ENCODE measurements at places on chromosomes 3 and 15. TPM values are rescaled to one million over a fixed set of nuclear protein-coding genes. Genes with fewer than 3 reads are reported as not detected.

The THAP10 gene
- total RNA-seq: 3.0 TPM

The CLEC3B gene
- 0.40 TPM for total RNA-seq

The ZNF860 gene
- total RNA-seq: 3.2 TPM

The USP13 gene
- total RNA-seq: 7.8 TPM

The TM6SF1 gene
- total RNA-seq: not detected

The RNU6-1 gene
- total RNA-seq: not detected

The POTEB3 gene
- not detected for total RNA-seq

The OR5H14 gene
- not detected for total RNA-seq

The LAMB2 gene
- 233 TPM for total RNA-seq

The IL17RC gene
- 46.8 TPM for total RNA-seq

The XCR1 gene
- total RNA-seq: not detected

The ZNF660 gene
- 0.67 TPM for total RNA-seq

- no peak for DNase-seq
Measured at GRCh38 chr3:107250221-107250620, 127.0 kb upstream of the CCDC54 start.

DNA sequence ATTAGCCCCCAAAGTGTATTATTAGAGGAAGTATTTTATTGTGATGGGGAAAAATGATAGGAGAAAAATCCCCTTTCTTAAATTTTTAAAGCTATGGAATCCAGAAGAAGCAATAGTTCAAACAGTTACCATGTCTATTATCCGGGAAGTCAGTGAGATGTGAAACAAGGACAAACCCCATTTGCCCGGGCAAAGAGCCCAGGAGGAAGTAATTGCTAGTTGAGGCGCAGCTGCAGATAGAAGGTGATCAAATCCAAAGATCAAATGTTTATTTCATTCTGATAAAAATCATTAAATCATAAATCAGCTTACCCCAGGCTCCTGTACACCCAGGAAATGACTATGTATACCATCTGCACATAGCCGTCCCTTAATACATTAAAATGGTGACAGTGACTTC lies 204.0 kb upstream of the CRBN start:
- DNase-seq: no peak

DNA sequence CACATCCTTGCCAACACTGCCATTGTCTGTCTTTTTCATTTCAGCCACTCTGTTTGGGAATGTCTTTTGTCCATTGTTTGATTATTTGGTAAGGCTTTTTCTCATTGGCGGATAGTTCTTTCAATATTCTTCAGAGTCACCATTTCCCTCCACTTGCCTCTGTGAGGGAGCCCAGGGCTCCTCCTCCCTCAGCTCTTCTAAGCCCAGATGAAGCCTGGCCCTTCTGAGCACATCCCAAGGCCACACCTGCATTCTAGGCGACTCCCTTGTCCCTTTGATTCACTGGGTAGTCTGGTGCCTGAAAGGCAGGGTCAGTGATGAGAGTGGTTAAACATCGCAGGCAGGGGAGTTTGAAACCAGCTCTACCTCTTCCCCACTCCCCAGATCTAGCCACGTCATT lies 12.4 kb upstream of the LTF start:
- no peak for DNase-seq

- DNase-seq: peak; percentile 26
Measured at GRCh38 chr15:74906067-74906449, 593 bp downstream of the FAM219B start.

DNA sequence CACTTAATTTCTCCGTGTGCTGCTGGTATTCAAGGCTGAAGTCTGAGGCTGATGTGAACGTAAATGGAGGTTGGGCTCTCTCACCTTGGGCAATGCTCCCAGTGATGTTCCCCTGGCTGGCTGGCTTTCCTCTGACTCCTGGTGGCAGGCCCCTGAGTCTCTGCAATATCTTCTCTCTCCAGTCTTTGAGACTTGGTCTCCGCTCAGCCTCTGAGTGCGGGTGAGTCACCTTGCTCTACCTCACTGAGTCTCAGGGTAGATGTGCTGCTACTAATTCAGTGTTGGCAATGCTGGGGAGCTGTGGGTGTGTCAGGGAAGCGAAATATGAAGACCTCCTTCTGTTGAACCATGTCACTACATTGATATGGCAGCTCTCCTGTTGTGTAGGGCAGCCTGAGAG lies 31.3 kb upstream of the TRIM59 start:
- DNase-seq: peak; percentile 14

- no peak for DNase-seq
Measured at GRCh38 chr3:52819936-52820335, 10.5 kb downstream of the ITIH4 start.

DNA sequence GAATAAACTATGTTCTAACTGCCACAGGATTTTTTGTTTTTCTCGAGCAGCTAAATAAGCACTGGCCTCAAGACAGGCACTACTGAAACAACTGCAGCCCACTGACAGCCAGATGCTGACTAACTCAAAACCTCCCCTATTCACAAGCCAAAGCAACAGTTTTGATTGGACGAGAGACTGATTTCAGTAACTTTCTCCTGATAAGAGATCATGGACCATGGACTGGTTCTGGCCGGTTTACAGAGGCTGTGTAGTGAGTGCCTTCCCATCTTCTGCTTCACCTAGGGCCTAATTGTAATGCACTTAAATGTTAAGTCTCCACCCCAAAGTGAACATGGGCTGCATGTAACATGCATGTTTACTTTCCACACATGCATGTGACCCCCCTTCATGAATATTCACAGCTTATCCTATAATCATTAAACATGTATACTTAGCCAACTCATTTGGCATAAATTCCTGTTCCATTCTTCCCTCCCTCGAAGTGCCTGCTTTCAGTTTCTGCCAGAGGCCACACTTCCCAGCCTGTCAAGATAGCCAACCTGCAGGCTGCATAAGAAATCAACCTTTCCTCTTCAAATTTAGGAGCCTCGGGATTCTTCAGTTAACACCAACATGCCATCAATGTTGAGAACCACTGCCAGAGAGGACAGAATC lies 108.2 kb downstream of the ULK4 start:
- no peak for DNase-seq

- no peak for DNase-seq
Measured at GRCh38 chr3:146465693-146466465, 3.5 kb downstream of the PLSCR2 start.

GRCh38 chr3:125212509-125213363 lies at the start of gene SLC12A8:
Gene SLC12A8 (minus strand): TSS chr3:125212748. CDS start chr3:125211349, 1,399 bp downstream.
- no peak for DNase-seq

- no peak for DNase-seq
Measured at GRCh38 chr3:104717828-104718196, 648.9 kb upstream of the ALCAM start.

GRCh38 chr15:65057549-65057940 lies 10.2 kb downstream of the RASL12 start:
- DNase-seq: no peak

DNA sequence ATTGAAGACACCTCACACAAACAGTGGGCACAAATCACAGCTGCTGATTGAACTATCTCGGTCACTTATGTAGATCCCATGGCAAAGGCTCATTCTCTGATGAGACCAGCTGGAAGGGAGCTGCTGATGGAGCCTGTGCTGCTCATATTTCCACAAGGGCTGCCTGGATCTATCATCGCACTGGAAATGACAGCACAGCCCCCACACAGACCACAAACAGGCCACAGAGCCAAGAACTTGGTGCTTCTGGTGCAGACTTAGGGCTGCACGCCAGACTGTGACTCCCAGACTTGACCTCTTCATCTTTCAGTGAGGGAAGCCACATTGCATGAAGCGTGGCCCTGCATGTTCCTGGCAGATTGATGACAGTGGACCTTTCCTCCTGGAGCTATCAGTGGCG lies 197.6 kb downstream of the MINAR1 start:
- DNase-seq: no peak

DNA sequence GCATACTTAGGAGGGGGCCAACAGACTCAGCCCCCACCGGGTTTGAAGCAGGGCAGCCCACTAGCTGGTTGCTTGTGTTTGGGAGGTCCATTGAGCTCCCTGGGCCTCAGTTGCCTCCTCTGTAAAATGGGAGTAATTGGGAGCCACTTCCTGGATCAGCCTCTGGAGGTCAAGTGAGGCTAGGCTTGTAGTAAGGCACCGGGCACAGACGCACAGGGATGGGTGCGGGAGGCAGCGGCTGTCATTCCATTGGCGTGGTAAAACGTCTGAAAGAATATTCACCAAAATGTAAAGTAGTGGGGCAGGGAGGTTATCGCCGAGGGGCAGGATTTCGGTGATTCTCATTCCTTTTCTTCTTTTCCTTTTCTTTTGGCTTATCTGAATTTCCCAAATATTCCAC lies 64.6 kb downstream of the TLE3 start:
- DNase-seq: no peak

GRCh38 chr15:79412010-79412409 lies 20.1 kb upstream of the MINAR1 start:
- DNase-seq: no peak

DNA sequence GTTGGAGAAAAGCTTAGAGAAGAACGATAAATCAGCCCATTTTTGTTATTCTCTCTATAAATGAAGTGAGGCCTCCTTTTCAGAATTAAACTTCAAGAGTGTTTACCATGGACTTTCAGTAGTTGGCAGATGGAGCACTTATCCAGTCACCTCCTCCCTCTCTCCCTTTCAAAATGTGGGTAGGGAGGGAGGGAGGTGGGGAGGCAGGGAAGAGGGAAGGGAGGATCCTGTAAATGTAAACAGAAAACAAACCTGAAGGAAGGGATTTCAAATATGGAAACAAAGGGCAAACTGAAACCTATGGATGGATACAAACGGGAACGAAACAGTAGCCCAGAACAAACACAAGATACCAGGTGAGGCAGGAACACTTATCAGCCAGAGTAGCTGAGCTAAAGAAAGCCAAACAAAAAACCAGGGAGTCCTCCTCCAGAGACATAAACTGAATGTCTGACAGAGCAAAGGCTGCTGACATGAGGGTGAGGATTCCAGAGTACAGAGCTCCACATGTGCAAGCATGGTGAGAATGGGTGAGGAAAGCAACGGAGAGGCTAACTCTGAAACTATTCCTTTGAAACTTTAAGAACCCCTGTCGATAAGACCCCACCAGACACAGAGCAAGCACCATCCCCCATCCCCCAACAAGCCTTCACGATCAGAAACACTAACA lies 41.0 kb upstream of the GP5 start:
- DNase-seq: no peak

GRCh38 chr3:196867155-196867506 lies 589 bp upstream of the SENP5 start:
- DNase-seq: no peak

GRCh38 chr15:78100886-78101285 lies 8.5 kb downstream of the SH2D7 start:
- DNase-seq: no peak

- DNase-seq: no peak
Measured at GRCh38 chr3:165984589-165984988, 147.4 kb upstream of the BCHE start.

DNA sequence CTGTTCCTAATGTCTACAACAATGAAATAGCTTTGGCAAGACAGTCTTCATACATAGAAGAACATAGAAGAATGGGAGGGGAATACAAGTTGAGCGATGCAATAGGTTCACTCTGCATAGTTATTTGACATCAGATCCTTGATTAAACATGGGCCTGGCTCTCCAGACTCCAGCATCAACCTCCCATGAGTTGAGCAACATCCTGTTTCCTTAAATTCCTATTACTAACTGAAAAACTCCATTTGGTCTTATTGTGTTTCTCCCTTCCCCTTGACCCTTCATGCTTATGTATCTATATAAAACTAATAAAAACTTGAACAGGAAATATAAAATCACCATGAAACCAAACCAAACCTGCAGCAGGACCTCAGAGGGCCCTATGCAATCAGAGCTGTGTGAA lies 304.5 kb upstream of the SATB1 start:
- no peak for DNase-seq

DNA sequence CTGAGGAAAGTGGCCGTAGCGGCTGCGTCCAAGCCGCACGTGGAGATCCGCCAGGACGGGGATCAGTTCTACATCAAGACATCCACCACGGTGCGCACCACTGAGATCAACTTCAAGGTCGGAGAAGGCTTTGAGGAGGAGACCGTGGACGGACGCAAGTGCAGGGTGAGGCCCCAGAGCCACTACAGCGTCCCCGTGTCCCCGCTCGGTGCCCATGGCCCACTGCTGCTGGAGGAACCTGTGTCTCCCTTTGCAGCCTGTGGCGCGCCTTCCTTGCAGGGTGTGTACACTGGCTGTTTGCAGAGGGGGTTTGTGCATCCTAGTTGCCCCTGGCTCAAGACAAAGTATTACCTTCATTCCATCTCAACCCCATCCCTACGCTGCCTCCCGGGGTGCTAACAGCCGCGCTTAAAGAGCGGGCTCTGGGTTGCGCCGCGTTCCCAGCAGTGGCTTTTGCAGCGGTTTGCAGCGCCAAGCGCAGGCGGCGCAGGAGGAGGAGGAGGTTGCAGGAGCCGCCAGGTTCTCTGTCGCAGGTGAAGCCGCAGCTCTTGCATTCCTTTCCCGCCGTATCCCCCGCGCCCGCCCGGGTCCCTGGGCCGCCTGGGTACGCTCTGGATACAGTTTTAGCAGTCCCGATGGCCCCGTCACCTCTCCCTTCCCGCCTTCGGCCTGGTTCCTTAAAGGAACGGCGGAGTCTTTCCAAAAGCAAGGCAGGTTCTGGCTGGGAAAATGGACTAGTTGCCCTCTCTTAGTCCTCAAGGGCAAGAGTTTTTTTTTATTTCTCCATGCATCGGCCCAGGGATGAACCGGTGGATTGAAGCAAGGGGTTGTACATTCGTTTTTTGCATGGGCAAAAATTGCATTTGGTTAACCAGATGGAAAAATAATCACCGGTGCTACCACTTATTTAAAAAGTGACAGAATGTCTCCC lies 1.2 kb downstream of the CRABP1 start:
- peak; percentile 21 for DNase-seq

GRCh38 chr3:183202004-183202722 lies 39.6 kb upstream of the LAMP3 start:
- peak; percentile 33 for DNase-seq

- DNase-seq: no peak
Measured at GRCh38 chr3:145721273-145721805, 439.6 kb downstream of the PLOD2 start.

GRCh38 chr3:8972639-8973038 lies 9.4 kb upstream of the RAD18 start:
- DNase-seq: peak; percentile 41

- no peak for DNase-seq
Measured at GRCh38 chr3:169954142-169954756, 12.4 kb upstream of the SEC62 start.

GRCh38 chr3:132595014-132595413 lies 2.1 kb upstream of the ACKR4 start:
- DNase-seq: peak; percentile 57
